ENCODE measurements at places on chromosomes 16 and 17.

GRCh38 chr17:6346156-6346786, 88.7 kb downstream of the AIPL1 start:
- peaks cover 38% of the 10 kb centered on the region for H3K27me3 ChIP-seq
- DNase-seq: no peak
- no peaks in the 10 kb centered on the region for H3K36me3 ChIP-seq

GRCh38 chr17:278676-279059, 73.9 kb downstream of the RPH3AL start:
- H3K4me3 ChIP-seq: no peak overlapping the region
- no peaks in the 10 kb centered on the region for H3K27me3 ChIP-seq
- H3K27ac ChIP-seq: no peak overlapping the region
- H3K36me3 ChIP-seq: no peaks in the 10 kb centered on the region

- H3K36me3 ChIP-seq: no peaks in the 10 kb centered on the region
- H3K4me3 ChIP-seq: no peak overlapping the region
- H3K27me3 ChIP-seq: no peaks in the 10 kb centered on the region
- no peaks in the 10 kb centered on the region for H3K4me1 ChIP-seq
- H3K27ac ChIP-seq: no peak overlapping the region
Measured at GRCh38 chr16:64313726-64314125, 808.1 kb downstream of the CDH11 start.

- H3K4me1 ChIP-seq: no peaks in the 10 kb centered on the region
- H3K36me3 ChIP-seq: no peaks in the 10 kb centered on the region
- H3K27ac ChIP-seq: no peak overlapping the region
- H3K4me3 ChIP-seq: no peak overlapping the region
- DNase-seq: no peak
Measured at GRCh38 chr16:86151239-86151851, 252.4 kb downstream of the IRF8 start.

- H3K4me1 ChIP-seq: peaks cover 2% of the 10 kb centered on the region
- no peak for DNase-seq
- H3K27me3 ChIP-seq: peaks cover 47% of the 10 kb centered on the region
- no peak overlapping the region for H3K4me3 ChIP-seq
Measured at GRCh38 chr16:65125322-65125721, 3.5 kb upstream of the CDH11 start.

DNA sequence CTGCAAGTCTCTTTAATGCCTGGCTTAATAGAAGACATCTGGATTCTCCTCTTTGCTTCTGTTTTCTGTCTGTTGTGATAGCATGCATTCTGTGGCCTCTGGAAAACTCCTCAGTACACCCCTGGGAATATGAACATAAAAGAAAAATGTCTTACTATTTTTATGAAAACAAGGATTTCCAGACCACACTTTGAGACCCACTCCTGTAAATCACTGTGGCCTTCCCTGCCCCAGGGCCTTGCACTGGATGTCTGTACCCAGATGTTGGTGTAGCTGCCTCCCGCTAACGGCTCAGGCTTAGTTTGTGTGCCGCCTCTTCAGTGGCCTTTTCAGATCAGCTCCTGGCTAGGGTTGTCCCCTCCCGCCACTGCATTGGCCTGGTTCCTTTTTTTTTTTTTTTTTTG, 126.6 kb downstream of the SOCS1 start:
- peak; percentile 57 for DNase-seq
- H3K27me3 ChIP-seq: no peaks in the 10 kb centered on the region
- H3K27ac ChIP-seq: peak overlapping the region; percentile 94
- peaks cover 58% of the 10 kb centered on the region for H3K36me3 ChIP-seq
- peaks cover 75% of the 10 kb centered on the region for H3K4me1 ChIP-seq

DNA sequence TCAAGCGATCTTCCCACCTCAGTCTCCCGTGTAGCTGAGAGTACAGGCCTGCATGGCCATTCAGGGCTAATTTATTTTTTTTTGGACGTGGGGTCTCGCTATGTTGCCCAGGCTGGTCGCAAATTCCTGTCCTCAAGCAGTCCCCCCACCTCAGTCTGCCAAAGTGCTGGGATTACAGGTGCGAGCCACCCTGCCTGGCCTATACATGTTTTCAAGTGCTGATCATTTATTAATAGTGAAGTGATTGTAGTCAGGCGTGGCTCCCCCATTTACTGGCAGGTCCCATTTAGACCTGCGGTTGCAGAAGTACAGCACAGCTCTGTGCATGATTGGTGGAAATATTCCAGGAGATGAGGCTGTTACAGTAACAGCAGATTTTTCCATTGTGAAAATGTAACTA, 8.4 kb downstream of the FOXK2 start:
- H3K36me3 ChIP-seq: peaks cover 28% of the 10 kb centered on the region
- peak overlapping the region; percentile 56 for H3K27ac ChIP-seq
- no peaks in the 10 kb centered on the region for H3K27me3 ChIP-seq
- H3K4me1 ChIP-seq: peaks cover 43% of the 10 kb centered on the region

DNA sequence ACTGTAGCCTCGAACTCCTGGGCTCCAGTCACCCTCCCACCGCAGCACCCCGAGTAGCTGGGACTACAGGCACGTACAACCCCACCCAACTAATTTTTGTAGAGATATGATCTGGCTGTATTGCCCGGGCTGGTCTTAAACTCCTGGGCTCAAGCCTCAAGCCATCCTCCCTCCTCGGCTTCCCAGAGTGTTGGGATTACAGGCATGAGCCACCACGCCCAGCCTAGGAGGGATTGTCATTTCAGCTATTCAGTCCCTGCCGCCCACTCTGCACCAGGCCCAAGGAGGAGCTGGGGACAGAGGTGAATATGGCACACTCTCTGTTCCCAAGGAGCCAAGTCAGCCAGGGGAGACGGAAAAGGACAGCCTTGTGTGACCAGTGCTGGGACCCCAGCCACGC, 256.2 kb downstream of the PARN start:
- H3K36me3 ChIP-seq: no peaks in the 10 kb centered on the region
- DNase-seq: no peak
- peaks cover 6% of the 10 kb centered on the region for H3K27me3 ChIP-seq
- peaks cover 8% of the 10 kb centered on the region for H3K4me1 ChIP-seq

GRCh38 chr16:11178424-11178823, 77.6 kb downstream of the SOCS1 start:
- DNase-seq: no peak
- H3K4me3 ChIP-seq: peak overlapping the region; percentile 25
- no peaks in the 10 kb centered on the region for H3K27me3 ChIP-seq
- H3K36me3 ChIP-seq: peaks cover 61% of the 10 kb centered on the region

DNA sequence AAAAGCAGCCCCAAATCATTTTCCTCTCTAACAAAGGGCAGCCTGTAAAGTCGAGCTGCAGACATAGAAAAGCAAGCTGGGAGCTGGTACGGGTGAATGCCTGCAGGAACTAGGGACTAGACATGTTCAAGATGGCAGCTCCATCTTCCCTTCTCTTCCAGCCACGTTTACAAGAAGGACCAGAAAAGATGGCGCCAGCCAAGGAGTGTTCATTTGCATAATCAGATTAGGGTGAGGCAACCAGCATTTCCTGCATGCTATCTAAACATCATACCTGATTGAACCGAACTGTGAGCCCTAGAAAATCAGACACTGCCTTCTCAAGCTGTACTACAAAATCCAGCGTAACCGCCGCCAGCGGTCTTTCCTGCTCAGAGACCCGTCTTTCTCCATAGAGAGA, 896.8 kb downstream of the CDH11 start:
- H3K27me3 ChIP-seq: no peaks in the 10 kb centered on the region
- DNase-seq: no peak

GRCh38 chr17:11986942-11987329, 10.3 kb downstream of the ZNF18 start:
- H3K27me3 ChIP-seq: no peaks in the 10 kb centered on the region
- H3K36me3 ChIP-seq: peaks cover 48% of the 10 kb centered on the region
- H3K4me3 ChIP-seq: no peak overlapping the region

GRCh38 chr17:82267575-82268379, 5.7 kb downstream of the CSNK1D start:
- H3K27me3 ChIP-seq: no peaks in the 10 kb centered on the region
- peak overlapping the region; percentile 47 for H3K27ac ChIP-seq
- peak overlapping the region; percentile 9 for H3K4me3 ChIP-seq

GRCh38 chr16:69932228-69932627, 18.9 kb upstream of the CLEC18A start:
- H3K27ac ChIP-seq: no peak overlapping the region
- no peak overlapping the region for H3K4me3 ChIP-seq
- DNase-seq: no peak
- peaks cover 42% of the 10 kb centered on the region for H3K36me3 ChIP-seq

- H3K27ac ChIP-seq: peak overlapping the region; percentile 81
- no peak for DNase-seq
- no peaks in the 10 kb centered on the region for H3K36me3 ChIP-seq
- peaks cover 37% of the 10 kb centered on the region for H3K27me3 ChIP-seq
- no peak overlapping the region for H3K4me3 ChIP-seq
- no peaks in the 10 kb centered on the region for H3K4me1 ChIP-seq
Measured at GRCh38 chr16:65122724-65123395, 997 bp upstream of the CDH11 start.

DNA sequence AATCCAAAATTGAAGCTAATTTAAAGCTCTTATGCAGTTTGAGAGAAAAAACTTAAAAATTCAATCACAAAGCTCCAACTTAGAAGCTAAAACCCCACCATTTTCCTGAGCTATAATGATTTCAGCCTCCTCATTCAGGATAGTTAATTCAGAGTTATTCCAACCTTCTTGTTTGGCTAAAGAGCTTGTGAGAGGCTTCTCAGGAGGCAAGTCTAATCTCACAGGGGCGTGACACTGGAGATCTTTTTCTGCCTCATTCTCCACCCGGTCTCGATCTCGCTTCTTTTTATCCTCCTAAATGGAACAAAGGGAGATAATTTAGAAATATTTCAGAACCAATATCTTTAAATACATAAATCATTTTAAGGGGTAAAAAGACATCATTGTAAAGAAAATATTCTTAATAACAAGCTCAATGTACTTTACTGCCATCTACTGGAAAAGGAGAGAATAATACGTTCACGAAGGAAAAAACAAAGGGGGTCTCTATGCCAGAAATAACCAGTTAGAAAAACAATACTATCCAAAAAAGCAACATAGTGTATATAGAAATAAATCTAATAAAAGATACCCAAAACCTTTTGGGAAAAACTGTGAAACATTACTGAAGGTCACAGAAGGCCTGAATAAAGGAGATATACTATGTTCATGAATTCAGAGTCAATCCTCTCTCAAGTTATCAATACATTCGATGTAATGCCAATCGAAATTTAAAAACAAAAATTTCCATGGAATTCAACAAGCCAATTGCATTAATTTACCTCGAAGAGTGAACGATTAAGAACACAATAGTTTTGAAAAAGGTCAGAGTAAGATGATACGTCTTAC, 13.9 kb downstream of the BRD7 start:
- peaks cover 6% of the 10 kb centered on the region for H3K4me1 ChIP-seq
- no peaks in the 10 kb centered on the region for H3K27me3 ChIP-seq
- H3K27ac ChIP-seq: no peak overlapping the region
- H3K4me3 ChIP-seq: no peak overlapping the region
- DNase-seq: no peak

- no peak overlapping the region for H3K4me3 ChIP-seq
- H3K27me3 ChIP-seq: peaks cover 16% of the 10 kb centered on the region
- no peak for DNase-seq
- H3K36me3 ChIP-seq: peaks cover 4% of the 10 kb centered on the region
- no peaks in the 10 kb centered on the region for H3K4me1 ChIP-seq
- no peak overlapping the region for H3K27ac ChIP-seq
Measured at GRCh38 chr16:49889725-49890397, 33.9 kb upstream of the ZNF423 start.

GRCh38 chr17:48672340-48672739, 46.2 kb upstream of the HOXB9 start:
- H3K4me3 ChIP-seq: no peak overlapping the region
- peaks cover 2% of the 10 kb centered on the region for H3K4me1 ChIP-seq
- peaks cover 52% of the 10 kb centered on the region for H3K27me3 ChIP-seq
- H3K36me3 ChIP-seq: no peaks in the 10 kb centered on the region
- H3K27ac ChIP-seq: no peak overlapping the region

DNA sequence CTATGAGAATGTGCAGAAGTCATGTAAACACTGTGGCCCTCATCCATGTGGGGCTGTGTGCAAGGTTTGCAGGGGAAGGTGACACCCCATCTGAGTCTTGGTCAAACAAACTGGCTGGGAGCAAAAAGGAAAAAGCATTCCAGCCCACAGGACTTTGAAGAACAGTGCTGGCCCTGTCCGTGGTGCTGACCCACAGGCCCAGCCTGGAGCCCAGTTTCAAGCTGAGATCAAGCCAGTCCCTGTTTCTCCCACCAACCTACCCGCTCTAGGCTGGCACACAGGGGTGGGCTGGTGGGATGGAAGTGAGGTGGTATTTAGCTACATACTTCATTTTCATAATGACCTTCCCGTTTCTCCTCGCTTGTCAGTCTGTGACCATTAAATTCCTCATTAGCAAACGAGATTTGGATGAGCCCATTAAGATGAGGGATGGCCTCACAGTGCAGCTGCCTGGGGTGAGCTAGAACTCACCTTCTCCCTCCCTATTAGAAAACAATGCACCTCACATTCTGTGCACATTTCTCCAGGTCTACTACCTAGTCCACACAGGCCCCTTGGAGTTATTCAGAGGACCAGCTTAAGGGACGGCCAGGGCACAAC, 12.6 kb upstream of the RPL38 start:
- peaks cover 56% of the 10 kb centered on the region for H3K27me3 ChIP-seq
- DNase-seq: no peak

GRCh38 chr16:88509749-88510069, 56.6 kb downstream of the ZFPM1 start:
- H3K36me3 ChIP-seq: peaks cover 13% of the 10 kb centered on the region
- no peaks in the 10 kb centered on the region for H3K27me3 ChIP-seq
- peaks cover 10% of the 10 kb centered on the region for H3K4me1 ChIP-seq
- H3K4me3 ChIP-seq: no peak overlapping the region
- no peak overlapping the region for H3K27ac ChIP-seq

GRCh38 chr16:4028144-4028543, 88.1 kb downstream of the ADCY9 start:
- peaks cover 14% of the 10 kb centered on the region for H3K4me1 ChIP-seq
- no peak for DNase-seq
- H3K4me3 ChIP-seq: no peak overlapping the region
- H3K36me3 ChIP-seq: peaks cover 8% of the 10 kb centered on the region
- H3K27me3 ChIP-seq: no peaks in the 10 kb centered on the region
- H3K27ac ChIP-seq: no peak overlapping the region

GRCh38 chr17:1126250-1126797, 53.5 kb downstream of the ABR start:
- H3K27ac ChIP-seq: no peak overlapping the region
- peaks cover 16% of the 10 kb centered on the region for H3K4me1 ChIP-seq
- H3K27me3 ChIP-seq: no peaks in the 10 kb centered on the region
- H3K4me3 ChIP-seq: no peak overlapping the region
- peaks cover 35% of the 10 kb centered on the region for H3K36me3 ChIP-seq

DNA sequence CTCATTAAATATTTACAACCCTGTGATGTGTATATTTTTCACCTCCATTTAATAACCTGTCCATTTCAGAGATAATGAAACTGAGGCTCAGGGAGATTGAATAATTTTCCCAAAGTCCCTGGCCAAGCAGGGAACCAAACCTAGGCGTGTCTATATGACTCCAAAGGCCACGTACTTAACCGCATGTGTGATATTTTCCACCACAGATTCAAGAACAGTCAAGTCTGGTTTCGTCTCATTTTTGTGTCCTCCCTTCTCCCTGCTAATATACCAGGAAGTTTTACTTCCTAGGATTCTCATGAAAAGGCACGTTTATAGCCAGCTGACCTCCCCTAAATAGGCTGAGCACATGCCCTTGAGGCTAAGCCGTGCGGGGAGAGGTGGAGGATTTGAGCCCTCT, 15.3 kb downstream of the WFIKKN2 start:
- no peak for DNase-seq
- H3K27ac ChIP-seq: no peak overlapping the region
- H3K4me1 ChIP-seq: peaks cover 9% of the 10 kb centered on the region
- no peak overlapping the region for H3K4me3 ChIP-seq
- peaks cover 5% of the 10 kb centered on the region for H3K36me3 ChIP-seq
- no peaks in the 10 kb centered on the region for H3K27me3 ChIP-seq

Data from stimulated activated naive B cell treated with anti-CD40 and anti-IgM and Interleukin-4, amounts not matched to agents 10 μg/mL and 1 μg/mL and 100 μg/mL, for 72 hours (primary cell).